NCI-H345 (cell line): ENCODE measurements at places on chromosomes 2 and 18.

GRCh38 chr18:63422864-63423304 lies 608 bp upstream of the VPS4B start:
- DNase-seq: peak; percentile 73

DNA sequence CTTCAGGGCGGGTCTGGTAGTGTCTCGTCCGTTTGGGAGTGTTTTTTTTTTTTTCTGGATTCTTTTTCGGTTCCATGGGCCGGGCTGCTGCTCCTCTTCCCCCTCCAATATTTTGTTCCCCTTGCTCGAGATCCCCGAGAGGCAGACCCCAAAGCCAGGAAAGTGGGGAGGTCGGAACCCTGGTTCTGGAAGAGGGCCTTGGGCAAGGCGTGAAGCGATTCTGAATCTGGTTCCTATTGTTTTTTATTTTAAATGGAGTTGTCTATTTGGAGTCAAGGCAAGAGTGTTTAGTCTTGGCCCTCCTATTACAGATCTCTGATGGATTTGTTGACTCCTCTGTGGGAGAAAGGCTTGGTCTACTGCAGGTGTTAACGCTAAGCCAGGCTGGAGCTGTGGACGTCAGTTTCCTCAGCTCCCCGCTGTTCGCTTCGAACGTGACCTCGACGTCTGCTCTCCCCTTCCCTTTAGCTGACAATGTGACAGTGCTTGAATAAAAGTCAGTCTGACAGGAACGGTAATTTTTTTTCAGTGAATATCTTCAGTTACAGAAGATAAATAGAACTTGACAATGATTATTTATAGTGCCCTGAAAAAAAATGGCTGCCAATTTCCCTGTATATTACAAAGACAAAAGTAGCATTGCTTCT lies 683 bp upstream of the DNAJC27 start:
- peak; percentile 64 for DNase-seq

GRCh38 chr2:19812166-19812565 lies 89.6 kb downstream of the TTC32 start:
- DNase-seq: no peak

- DNase-seq: no peak
These were observed 5.5 kb upstream of the NEMP2 start for GRCh38 chr2:190540048-190540447.

GRCh38 chr2:228283491-228284171 lies 102.1 kb upstream of the SPHKAP start:
- DNase-seq: no peak

GRCh38 chr2:28896906-28897305 lies 2.4 kb downstream of the WDR43 start:
- no peak for DNase-seq

GRCh38 chr2:28606986-28607441 lies 111.2 kb downstream of the PLB1 start:
- no peak for DNase-seq
